ENCODE measurements at places on chromosomes 13 and 19.
A peak's percentile ranks its signal among the peaks of the same experiment; 100 is the strongest.

DNA sequence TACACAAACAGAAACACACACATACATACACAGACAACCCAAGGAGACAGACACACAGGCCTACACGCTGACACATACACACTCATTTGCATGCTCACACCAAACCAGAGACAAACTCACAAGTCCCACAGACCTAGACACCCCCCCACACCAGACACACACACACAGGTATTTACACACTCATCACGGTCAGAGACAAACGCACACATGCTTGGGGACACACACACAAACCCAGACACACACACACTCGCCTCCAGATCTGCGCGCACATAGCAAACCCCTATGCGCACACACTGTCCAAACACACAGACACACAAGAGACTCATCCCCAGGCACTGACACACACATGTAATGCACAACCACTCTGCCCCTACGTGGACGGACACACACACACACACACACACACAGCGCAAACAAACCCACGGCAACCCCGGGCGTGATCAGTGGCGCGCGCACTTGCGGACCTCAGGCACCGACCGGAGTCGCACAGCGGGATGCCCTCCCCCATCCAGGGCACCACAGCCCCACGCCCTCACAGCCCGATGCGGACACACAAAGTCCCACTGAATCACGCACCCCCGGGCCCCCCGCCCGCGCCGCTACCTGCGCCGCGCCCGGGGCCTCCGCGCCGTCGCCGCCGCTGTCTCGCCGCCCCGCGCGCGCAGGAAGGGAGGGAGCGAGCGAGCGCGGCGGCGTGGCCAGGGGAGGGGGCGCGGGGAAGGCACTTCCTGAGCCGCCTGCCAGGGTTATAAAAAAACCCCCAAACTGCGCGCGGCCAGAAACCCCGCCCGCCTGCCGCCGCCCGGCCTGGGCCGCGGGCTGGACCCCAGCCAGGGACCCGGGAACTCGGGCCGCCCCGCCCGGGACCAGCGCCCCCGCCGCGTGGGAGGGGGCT lies at the start of gene ADAMTS10:
ADAMTS10 (minus strand) TSS at position 675 of the 895 bp plus-strand sequence. CDS start 5,005 bp downstream, outside the sequence.
- peak; percentile 48 for DNase-seq

DNA sequence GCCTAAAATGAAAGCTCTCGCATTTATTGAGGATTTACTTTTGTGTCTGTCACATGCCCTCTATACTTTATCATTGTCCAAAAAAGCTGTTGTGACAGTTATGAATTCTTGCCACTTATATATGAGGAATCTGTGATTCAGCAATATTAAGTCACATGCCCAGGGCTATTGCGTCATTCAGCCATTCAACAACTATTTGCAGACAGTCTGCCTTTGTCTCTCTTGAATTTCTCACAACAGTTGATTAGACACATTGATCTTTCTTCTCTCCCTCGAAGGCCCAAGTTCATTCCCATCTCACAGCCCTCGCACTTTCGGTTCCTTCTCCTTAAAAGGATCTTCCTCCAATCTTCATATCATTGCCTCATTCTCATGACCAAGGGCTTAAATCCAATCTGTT lies 342.6 kb downstream of the MZT1 start:
- no peak for DNase-seq

GRCh38 chr19:17351815-17352435 lies 14.6 kb downstream of the GTPBP3 start:
- DNase-seq = no peak

DNA sequence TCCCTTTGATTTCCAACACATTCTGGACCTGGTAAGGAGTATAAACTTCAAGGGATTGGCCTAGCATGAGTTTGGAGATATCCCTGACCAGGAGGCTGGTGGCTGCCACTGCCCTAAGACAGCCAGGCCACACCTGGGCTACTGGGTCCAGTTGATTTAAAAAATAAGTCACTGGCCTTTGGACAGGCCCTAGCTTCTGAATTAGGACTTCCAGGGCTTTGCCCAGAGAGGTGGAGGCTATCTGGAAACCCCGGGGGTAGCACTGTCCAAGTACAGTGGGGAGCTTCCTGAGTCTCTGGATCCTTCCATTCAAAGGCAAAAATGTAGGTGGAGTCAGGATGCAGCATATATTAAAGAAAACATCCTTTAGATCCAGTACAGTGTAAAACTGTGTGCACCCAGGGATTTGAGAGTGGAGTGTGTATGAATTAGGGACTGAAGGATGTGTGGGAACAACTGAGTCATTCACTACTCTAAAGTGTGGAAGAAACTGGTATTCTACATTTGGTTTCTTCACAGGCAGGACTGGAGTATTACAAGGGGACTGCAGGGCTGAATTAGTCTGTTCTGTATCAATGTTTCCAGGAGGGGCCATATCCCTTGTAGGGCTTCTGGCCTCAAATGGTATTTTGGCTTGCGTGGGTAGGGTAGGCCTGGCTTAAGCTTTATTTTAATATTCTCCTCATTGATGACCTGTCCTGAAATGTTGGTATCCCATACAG lies 14.8 kb upstream of the FCGBP start:
- DNase-seq = no peak

DNA sequence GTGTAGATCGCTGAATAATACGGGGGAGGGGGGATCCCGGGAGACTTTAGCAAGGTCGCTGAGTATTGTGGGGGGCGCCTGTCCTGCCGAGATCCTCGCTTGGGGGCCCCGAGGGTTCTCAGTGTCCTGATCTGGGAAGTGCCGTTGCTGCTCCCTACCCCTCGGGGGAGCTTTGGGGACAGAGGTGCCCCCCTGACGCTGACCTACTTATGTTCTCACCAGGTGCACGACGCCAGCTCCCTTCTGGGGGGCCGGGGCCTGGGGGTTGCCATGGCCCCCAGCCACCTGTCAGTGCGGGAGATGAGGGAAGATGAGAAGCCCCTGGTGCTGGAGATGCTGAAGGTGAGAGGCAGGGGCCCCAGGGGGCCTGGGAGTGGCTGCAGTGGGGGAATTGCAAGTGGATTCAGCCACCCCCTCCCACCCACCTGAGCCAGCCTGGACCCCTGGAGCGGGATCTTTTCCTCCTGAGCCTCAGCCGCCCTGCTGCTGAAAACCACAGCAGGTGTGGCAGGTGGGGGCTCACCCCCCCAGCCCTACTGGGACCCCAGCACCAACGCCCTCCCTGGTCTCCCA lies 537 bp downstream of the NAT14 start:
- no peak for DNase-seq

- DNase-seq = no peak
These were observed 61.6 kb upstream of the ZNF599 start for GRCh38 chr19:34834472-34835061.

DNA sequence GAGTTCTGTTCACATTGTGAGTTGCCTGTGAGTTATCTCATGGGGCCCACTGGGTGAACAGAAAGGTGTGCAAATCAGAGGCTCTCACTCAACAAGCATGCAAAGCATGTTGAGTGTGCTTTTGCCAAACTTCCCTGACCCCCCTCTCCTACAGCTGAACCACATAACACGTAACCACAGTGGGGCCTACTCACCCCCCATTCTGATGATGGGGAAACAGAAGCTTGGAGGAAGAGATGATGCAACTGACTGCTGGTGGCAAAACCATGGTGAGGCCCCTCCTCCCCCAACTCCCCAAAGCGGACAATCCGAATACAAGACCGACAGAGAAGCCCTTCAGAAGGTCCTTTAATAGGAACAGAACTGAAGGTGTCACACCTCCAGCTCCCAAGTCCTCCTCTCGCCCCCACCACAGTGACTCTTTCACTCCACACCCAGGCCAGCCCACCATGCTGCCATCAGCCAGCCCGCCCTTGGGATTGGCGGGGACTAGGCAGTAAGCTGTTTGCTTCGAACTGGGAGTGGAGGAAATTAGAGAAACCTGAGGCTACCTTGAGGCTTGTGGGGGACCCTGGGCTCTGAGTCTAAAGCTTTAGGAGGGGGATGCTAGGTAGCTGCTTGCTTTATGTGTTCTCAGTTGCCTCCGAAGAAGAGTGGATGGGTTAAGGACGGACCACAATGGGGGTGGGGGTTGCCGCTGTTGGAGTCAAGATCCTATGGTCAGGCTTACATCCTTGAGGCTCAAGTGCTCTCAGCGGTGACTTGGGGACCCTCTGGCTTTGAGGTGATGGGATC lies 3.8 kb downstream of the ZNF784 start:
- DNase-seq = no peak

DNA sequence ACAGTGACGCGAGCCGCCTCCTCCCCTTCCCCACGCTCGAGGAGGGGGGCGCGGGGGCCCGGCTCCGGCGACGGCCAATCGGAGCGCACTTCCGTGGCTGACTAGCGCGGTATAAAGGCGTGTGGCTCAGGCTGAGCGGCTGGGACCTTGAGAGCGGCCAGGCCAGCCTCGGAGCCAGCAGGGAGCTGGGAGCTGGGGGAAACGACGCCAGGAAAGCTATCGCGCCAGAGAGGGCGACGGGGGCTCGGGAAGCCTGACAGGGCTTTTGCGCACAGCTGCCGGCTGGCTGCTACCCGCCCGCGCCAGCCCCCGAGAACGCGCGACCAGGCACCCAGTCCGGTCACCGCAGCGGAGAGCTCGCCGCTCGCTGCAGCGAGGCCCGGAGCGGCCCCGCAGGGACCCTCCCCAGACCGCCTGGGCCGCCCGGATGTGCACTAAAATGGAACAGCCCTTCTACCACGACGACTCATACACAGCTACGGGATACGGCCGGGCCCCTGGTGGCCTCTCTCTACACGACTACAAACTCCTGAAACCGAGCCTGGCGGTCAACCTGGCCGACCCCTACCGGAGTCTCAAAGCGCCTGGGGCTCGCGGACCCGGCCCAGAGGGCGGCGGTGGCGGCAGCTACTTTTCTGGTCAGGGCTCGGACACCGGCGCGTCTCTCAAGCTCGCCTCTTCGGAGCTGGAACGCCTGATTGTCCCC lies at the start of gene JUNB:
JUNB (plus strand) TSS at position 142 of the 706 bp plus-strand sequence; CDS start at position 428, 286 bp downstream.
- DNase-seq = peak; percentile 89

DNA sequence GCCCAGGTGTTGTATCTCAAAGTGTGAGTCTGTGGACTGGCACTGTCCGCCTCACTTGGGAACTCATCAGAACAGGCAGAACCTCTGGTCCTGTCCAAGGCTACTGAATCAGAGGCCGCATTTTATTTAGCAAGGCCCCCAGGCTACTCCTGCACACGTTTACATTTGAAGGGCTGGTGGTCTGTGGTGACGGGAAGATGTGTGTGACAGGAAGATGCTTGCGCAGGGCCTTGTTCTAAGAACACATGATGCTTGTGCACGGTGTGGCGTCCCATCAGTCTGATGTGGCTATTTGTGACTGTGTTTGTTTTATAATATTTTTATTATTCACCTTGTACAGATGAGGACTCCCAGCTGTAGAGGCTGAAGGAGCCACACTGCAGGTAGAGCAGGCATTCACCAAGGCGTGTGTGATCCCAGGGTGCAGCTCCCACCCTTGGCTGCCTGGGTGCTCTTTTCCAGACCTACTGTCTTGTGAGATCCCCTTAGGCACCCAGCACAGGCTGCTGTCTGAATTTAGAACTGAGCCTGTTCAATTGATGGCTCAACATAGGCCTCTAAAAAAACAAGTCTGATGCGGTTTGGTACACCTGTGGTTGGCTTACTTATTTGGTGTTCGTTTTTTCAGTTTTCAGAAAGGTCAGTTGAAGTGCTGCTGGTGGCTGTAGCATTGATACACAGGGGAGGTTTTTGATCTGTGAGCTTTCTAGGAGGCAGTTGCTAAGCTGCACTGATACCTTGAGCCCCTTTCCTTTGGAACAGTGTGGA lies 3.1 kb downstream of the SLC25A15 start:
- peak; percentile 17 for DNase-seq

DNA sequence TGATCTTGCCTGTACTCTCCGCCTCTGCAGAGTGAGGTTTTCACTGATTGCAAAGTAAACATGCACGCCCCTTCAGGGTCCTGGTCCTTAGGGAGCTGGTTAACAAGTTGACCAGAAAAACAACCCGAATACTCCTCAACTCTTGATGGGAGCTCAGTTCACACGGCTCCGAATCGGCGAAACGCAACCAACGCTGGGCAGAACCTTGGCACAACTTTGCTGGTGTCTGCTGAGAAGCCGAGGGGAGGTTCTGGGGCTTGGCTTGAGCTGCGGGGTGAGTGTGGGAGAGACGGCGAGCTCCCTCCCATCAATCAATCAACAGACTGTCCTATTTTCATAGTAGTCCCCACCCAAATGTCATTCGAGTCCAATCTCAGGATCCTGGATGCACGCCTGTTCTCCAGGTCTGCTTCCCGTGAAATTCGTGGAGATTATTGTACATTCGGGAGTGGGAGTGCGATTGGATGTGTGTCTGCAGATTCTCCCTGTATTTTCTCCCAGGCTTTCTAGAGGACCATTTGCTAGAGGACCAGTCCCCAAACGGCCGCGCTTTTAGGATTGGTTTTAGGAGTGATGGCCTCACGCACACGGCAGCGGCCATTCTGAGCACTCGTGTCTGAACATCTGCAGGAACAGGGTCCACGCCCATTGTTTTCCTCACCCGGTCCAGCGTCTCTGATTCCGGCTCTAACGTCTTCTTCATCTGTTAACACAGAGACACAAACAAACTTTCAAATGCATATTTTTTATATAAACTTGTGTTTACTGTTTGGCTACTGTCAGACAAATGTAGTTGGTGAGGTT lies 51.6 kb upstream of the F7 start:
- DNase-seq = no peak

- DNase-seq = no peak
These were observed 247.5 kb upstream of the TSHZ3 start for GRCh38 chr19:31596751-31597150.

GRCh38 chr13:114071410-114071809 lies 61.0 kb downstream of the RASA3 start:
- DNase-seq = no peak

DNA sequence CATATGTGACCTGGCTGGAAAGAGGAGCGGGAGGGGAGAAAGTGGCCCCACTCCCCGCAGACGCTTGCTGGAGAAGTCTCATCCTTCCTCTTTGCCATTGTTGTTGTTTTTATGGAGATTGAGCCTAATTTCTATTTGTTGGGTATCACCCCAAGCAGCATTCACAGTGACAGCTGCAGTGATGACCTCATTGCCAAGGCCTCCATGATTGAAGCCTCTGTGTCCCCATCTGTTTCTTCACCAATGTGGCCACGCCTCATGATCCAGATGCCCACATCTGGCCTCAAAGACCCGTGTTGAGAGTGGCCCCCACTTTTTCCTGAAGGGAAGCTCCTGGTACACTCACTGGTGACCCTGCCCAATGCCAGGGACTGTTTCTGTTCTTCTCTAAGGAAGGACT lies 154.2 kb downstream of the SLC7A1 start:
- no peak for DNase-seq

GRCh38 chr19:5925830-5926427 lies 11.9 kb downstream of the CAPS start:
- DNase-seq = no peak

DNA sequence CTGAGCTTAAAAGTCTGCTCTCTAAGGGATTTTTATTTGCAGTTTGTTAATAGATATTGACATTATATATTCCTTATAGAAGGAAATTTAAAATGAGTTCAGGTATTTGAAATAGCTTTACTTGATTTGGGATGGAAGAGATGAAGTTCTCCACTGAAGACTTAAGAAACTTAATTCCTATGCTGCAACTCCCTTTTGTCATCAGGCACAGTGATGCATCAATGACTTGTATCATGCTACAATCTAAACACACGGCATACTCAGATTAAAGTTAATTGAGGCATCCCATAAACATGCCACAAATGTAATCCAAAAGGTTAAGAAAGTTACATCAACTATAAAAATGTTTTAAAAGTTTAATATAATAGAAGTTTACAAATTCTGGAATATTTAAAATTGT lies 109.0 kb downstream of the STARD13 start:
- no peak for DNase-seq

All from H9 (cell line).